ENCODE measurements at places on chromosomes 12 and 14.
A peak's percentile ranks its signal among the peaks of the same experiment; 100 is the strongest.

DNA sequence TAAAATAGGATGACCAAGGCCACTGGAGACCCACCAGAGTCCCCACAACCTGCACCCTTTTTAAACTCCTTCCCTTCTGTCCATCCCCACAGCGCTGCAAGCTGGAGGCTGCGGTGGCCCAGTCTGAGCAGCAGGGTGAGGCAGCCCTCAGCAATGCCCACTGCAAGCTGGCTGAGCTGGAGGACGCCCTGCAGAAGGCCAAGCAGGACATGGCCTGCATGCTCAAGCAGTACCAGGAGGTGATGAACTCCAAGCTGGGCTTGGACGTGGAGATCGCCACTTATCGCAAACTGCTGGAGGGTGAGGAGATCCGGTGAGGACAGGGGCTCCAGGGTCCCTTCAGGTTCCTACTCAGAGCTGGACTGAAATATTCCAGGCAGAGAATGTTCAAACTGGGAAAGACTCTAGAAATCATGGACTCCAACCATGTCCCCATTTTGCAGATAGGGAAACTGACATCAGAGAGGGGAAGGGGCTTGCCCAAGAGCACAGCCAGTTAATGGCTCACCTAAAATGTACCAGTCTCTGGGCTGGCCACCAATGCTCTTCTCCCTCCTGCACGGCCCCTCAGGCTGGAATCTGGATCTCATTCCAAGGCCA is 17.2 kb downstream of the KRT85 start:
- DNase-seq: no peak

DNA sequence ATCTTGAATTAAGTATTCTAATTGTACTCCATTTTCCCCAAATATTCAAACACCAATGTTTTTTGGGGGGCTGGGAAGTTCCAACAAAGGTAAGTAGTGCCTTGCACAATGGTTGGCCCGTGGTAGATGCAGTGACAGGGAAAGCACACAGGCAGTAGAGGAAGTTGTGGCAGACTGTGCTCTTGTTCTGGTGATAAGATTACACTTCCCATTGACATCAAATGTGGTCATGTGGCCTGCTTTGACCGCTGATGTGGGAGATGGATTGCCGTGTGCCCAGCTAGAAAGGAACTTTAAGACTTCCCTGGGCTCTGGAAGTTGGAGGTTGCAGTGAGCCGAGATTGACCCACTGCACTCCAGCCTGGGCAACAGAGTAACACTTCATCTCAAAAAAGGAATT is 223.8 kb downstream of the VRK1 start:
- DNase-seq: no peak

GRCh38 chr14:71583194-71583593 is 349.0 kb upstream of the RGS6 start:
- DNase-seq: no peak

GRCh38 chr14:100539766-100540140 is 47.5 kb downstream of the BEGAIN start:
- no peak for DNase-seq

DNA sequence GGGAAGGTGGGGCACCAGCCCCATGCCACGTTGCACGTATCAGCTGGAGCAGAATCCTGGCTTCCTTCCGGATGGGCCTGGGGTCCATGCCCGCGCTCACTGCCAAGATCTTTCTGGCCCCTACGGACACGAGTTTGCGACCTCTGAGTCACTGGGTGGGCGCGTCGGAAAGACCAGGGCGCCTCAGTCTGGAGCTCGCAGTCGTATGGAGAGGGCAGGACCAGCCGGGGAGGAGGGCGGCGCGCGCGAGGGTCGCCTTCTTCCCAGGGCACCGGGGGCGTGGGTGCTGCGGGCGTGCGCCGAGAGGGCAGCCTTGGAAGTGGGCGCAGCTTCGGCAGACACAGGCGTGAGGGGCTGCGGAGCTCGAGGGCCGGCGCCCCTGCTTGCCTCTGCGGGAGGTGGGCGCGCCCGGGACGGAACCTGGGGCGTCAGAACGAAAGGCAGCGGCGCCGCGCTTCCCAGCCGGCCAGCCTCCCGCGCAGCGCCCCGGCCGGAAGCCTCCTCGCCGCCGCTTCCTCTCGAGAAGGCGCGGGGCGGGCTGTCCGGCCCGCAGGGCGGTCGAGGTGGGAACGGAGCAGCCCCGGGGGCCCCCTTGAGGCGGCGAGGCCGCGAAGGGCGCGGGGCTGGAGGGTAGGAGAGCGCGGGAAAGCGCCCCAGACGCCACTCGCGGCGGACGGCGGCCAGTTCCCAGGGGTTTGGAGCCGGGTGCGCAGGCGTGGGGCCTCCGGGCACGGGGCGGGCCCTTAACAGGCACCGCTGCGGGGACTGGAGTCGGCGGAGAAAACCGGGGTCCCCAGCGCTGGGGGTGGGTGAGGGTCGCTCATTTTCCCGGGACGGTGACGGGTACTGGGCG is at the start of gene ARL6IP4:
Gene ARL6IP4 (plus strand): TSS at position 499 of the 853 bp plus-strand sequence. CDS start 459 bp downstream, outside the sequence.
- DNase-seq: peak; percentile 48

DNA sequence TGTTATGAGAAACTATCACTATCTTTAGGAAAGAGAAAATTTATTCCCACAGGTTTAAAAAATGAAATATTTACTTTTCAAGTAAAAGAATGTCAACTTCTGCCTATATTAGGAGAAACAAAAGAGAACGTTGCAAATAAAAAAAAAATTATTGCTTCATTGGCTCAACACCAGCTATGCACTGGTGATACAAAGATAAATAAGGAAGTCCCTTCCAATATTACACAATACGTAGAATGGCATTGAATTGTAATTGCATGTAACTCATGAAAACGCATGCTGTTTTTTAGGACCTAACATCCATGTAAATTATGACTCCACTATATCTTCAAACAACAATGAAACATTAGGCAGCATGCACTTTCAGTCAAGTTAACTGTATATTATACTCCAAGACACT is 56.4 kb upstream of the RERGL start:
- DNase-seq: no peak

GRCh38 chr14:79137045-79137430 is 966.9 kb downstream of the NRXN3 start:
- no peak for DNase-seq

DNA sequence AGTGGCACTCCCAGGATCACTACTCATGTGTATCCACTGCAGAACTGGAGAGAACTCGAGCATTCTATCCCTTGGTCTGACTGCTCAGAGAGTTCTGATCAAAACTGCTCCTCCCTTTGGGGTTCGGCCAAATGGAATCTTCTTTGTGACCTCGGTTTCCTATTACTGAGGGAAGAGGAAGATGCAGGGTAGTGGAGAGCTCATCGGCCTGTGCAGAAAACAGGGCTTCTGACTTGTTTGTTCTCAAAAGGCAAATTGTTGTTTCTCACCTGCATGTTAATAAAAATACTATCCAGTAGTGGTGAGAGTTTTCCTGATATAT is 17.1 kb upstream of the AKAP6 start:
- DNase-seq: no peak

DNA sequence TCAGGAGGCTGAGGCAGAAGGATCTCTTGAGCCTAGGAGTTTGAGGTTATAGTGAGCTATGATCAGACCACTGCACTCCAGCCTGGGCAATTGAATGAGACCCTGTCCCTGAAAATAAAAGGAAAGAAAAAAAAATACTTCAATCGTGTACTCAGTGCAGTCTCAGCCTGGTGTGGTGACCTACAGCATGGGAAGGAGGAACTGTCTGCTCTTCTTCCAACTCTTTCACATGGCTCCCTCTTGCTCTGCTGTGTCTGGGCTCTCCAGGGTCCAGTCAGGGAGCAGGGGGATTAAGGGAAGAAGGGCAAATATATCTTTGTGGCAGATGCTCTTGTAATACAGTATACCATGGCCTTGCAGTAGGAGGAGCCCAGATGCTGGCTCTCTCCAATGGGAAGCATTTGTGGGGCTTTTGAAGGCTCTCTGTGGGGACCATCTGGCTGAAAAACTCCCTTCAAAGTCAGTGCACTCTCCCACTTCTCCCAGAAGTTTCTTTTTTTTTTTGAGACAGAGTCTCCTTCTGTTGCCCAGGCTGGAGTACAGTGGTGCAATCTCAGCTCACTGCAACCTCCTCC is 76.6 kb upstream of the TMPO start:
- no peak for DNase-seq

- DNase-seq: no peak
Measured at GRCh38 chr14:25431211-25432076, 381.5 kb upstream of the STXBP6 start.

GRCh38 chr14:52272375-52272774 is 4.9 kb downstream of the PTGDR start:
- no peak for DNase-seq

GRCh38 chr12:67107751-67108269 is 161.3 kb upstream of the CAND1 start:
- no peak for DNase-seq

- DNase-seq: no peak
Measured at GRCh38 chr14:73755434-73756014, 41.3 kb upstream of the PNMA1 start.

- no peak for DNase-seq
Measured at GRCh38 chr12:15520083-15520482, 197.8 kb downstream of the PTPRO start.

GRCh38 chr14:94685166-94685581 is 73.0 kb downstream of the SERPINA3 start:
- no peak for DNase-seq

GRCh38 chr14:48373981-48374380 is 698.6 kb upstream of the MDGA2 start:
- DNase-seq: no peak

GRCh38 chr12:109625749-109626377 is 52.3 kb downstream of the MVK start:
- DNase-seq: no peak

DNA sequence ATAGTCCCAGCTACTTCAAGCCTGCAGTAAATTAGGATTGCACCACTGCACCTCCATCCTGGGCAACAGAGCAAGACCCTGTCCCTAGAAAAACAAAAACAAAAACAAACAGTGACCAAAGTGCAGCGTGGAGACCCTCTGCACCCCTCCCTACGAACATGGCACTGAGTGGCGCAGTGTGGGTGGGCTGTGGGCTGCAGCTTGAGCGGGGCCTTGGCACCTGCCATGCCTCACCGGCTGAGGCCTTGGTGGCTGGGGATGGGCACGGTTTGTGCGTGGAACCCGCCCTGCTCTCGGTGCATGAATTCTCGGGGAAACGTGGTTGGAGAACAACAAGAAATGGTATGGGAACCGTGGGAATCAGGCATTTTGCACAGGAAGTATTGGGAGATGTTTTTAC is 60.8 kb downstream of the TNFAIP2 start:
- no peak for DNase-seq

DNA sequence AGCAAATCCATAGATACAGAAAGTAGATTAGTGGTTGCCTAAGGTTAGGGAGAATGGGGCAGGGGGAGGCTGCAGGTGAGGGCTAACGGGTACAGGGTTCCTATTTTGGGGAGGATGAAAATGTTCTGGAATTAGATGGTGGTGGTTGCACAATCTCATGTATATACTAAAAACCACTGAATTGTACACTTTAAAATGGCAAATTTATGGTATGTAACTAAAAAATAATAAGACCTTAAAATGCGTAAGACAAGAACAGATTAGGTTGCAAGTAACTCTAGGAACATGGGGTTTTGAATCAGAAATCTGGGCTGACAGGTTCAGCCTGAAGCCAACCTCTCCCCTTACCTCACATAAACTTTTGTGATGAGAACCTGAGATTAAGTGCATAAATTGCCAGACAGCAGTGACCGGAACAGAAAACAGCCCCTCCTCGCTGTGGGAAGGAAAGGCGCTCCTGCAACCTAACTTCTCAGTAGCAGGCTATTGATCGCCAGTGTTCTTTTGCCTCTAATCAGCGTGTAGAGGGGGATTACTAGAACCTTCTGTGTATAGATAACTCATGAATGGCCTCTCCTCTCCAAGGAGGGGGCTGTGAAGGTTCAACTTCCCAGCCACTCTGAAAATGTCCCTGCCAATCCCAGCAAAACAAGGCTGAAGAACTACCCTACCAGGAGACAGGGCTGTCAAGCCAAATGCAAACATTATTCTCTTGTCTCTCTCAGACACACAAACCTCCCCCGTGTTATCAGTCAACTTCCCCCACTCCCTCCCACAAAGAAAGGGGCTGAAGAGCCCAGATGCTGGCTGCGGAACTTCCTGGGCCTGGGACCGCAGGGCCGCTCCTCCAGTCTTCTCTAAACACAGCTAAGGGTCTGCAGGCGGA is 1.9 kb downstream of the SSH1 start:
- no peak for DNase-seq

GRCh38 chr14:90154110-90154509 is 92.3 kb downstream of the KCNK13 start:
- DNase-seq: no peak

- DNase-seq: no peak
Measured at GRCh38 chr12:116125956-116126566, 151.4 kb downstream of the MED13L start.

DNA sequence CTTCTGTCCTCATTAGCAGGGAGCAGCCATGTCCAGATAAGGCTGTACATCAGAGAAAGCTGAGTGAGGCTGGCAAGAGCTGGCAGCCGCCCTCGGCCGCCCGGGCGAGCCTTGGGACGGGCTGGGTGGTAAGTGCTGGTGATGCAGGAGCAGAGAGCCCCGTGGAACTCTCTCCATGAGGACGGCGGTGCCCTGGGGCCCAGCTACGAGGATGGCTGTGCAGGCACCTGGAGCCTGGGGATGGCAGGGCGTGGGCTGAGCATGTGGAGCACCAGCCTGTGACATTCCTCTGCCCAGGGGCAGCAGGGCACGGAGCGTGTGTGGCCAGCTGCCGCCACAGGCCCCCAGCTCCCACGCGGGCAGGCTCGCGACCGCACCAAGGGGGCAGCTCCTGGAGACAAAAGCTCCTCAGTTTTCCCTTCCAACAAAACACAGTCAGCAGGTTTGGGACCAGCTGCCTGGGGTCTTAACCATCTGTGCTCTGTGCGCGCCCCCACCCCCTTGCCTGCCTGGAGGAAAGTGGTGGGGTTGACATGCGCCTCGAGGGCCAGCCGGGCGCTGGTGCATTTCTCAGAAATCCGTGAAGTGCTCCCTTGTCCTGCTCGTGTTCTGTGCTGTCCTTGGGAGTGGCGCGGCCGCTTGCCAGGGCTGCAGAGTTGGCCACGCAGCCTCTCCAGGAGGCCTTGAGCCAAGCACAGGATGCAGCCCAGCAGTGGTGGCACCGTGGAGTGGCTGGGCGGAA is 21.4 kb downstream of the PACS2 start:
- DNase-seq: no peak

GRCh38 chr12:29617407-29617803 is 119.9 kb upstream of the OVCH1 start:
- DNase-seq: no peak

Data from effector CD4-positive, alpha-beta T cell (primary cell).